ENCODE measurements at places on chromosomes 12 and 14.

DNA sequence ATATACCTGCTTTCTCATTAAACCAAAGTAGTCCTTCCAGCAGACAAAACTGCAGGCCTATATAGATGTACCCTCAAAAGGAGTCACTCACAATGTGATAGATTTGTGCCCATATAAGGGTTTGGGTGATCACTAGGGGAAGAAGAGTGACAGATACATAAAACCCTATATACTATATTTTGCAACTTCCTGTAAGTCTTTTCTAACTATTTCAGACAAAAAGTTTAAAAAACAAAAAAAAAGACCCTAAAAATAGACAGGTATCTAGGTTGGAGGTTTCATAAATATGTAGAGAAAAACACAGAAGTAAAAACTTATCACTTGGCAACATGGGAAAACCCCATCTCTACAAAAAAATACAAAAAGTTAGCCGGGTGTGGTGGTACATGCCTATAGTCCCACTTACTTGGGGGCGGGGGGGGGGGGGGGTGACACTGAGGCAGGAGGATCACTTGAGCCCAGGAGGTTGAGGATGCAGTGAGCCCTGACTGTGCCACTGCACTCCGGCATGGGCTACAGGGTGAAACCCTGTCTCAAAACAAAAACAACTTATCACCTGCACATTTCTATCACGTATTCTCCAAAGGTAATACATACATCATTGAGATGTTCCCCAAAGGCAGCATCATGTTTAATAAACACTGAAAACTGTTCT, 2.9 kb downstream of the VCPKMT start:
- no peak for DNase-seq

GRCh38 chr12:94309373-94309772, 150.3 kb downstream of the CEP83 start:
- DNase-seq = no peak

DNA sequence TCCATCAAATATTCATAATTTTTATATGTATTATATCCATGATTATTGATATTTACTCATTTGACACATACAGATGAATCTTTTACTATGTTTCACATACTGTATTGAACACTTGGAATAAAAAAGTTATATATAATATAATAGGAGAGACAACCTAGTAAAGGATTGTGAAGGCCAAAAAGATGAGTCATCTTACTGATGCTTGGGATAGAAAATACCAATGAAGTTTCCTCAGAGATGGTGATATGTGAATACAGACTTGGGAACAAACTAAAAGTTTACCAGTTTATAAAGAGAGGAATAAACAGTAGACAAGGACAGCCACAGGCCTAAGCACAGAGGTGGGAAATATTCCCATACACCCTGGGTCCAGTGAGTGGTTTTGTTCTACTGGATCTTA, 743.9 kb upstream of the FLRT2 start:
- DNase-seq = no peak

DNA sequence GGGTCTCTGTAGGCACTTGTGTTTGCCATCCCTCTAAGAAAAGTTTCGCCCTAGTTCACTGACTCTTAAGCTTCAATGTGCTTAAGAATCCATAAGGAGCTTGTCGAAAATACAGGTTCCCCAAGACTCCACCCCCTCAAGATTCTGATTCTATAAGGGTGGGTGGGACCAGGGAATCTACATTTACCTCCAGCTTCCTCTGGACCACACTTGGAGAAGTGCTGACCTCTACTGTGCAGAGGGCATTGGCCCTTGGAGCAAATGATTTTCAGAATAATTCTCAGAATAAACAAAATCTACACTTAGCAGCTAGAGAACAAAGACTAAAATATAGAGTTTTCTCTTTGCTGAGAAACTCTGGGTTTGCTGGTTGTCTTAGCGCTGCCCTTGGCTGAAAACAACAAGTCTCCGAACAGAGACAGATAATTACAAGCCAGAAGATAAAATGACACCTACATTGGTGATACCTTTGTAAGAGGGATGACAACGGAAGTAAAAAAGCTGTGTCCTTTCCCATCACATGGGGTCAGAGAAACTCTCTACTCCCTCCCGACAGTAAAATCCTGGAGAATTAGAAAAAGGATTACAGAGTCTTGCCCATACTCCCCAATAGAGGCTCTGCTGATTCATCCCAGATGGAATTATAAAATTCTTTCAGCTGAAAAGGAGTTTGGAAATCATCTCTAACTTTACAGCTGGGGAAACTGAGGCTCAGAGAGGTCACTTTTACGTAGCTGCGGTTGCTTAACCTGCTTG, 4.8 kb downstream of the TGFB3 start:
- no peak for DNase-seq

DNA sequence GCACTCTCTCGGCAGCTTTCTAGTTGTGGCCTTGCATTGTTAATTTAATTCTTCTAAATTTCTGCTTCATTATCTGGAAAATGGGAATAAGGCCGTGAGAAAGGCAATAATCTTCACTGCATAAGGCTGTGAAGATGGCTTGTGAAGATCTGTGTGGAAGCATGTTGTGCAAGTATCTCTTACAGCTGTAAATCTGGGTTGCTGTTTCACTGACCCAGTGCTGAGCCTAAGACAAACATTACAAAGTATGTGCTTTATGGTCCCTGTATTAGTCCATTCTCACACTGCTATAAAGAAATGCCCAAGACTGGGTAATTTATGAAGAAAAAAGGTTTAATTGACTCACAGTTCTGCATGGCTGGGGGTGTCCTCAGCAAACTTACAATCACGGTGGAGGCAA, 101.0 kb upstream of the PTPRR start:
- DNase-seq = no peak

GRCh38 chr12:108884116-108885012, 4.5 kb downstream of the DAO start:
- no peak for DNase-seq

DNA sequence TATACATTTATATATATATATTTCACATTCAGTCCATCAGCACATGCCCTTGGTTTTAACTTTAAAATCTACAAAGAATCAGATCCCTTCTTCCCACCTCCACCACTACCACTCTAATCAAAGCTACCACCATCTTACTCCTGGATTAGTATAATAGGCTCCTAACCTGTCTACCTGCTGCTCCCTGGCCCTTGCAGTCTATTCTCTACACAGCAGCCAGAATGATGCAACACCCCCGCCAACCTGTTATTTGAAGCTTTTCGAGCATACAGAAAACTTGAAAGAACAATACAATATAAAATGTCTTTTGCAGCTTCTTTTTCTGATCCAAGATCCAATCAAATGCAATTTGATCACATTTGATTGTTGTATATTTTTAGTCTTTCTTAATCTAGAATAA, 165.9 kb upstream of the HMGA2 start:
- no peak for DNase-seq

GRCh38 chr12:14982991-14983390, 10.1 kb downstream of the PDE6H start:
- no peak for DNase-seq

DNA sequence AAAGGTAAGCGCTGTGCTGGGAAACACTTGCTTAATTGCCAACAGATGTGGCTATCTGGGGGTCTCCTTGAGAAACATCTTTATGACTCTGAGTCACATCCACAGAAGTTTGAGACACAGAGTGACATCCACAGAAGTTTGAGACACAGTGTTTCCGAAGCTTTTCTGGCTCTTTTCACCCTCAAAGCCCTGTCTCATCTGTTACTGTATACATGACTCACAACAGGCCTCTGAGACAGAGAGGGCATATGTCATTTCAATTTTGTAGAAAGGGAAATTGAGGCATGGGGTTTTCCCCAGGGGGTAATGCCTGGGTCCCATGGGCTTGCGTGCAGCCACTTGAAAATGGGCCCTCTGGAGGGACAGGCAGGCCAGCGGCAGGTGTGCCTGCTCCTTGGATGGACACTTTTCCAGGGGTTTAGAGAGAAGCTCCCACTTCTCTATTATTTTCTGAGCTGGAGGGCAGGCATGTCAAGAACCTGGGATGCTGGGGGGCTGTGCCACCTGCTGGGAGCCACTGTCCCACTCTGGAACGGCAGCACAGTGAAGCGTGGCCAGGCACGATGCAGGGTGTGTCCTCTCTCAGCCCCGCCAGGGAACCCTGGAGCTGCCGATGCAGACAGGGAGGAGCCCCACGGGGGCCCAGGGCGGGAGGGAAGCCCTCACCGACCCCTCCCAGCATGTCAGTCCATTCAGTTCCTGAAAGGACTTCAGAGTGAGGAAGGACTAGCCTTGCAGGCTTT, 111.3 kb upstream of the FKBP4 start:
- no peak for DNase-seq
